ENCODE measurements at places on chromosomes 5 and 9.

- DNase-seq = no peak
Observed at GRCh38 chr5:84450617-84451414, 66.1 kb upstream of the EDIL3 start.

GRCh38 chr5:181133610-181134231 lies 2.8 kb upstream of the OR2V1 start:
- DNase-seq = no peak

DNA sequence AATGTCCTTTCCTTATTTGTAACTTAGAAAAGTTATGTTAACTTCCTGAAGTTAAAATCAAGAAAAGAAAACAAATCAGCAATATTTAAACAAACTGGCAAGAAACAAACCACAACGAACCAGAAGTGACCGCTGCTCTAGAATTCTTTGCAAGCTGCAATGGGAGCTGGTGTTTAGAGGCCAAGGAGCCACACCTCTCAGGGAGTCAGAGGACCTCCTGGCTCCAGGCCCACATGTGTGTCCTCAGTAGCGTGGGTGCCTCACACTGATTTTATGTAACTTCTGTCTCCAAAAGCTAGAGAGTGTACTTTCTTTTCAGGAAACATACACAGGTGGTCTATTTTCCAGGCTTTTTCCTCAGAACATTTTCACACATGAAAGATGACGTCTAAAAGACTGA lies 100.4 kb downstream of the IRX2 start:
- DNase-seq = no peak

DNA sequence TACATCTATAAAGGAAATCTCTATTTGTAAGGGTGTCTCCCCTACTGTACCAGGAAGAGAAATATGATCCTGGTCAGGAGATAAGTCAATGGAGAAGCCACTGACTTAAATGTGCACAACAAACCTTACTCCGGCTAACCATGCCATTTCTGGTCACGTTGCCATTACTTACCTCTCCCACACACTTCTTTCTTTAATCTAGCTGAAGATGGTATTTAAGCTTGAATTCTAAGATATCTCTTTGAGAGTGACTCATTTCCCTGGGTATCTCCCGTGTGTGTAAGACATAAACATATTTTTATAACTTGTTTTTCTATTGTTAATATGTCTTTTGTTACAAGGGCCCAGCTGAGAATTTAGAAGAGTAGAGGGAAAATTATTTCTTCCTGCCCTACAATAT lies 296.6 kb downstream of the SEMA5A start:
- no peak for DNase-seq

GRCh38 chr9:90964101-90965020 lies 162.7 kb downstream of the SYK start:
- DNase-seq = no peak

GRCh38 chr9:105887679-105888078 lies 193.3 kb downstream of the TMEM38B start:
- DNase-seq = no peak

- DNase-seq = no peak
Observed at GRCh38 chr9:97572196-97572891, 60.8 kb downstream of the TSTD2 start.

DNA sequence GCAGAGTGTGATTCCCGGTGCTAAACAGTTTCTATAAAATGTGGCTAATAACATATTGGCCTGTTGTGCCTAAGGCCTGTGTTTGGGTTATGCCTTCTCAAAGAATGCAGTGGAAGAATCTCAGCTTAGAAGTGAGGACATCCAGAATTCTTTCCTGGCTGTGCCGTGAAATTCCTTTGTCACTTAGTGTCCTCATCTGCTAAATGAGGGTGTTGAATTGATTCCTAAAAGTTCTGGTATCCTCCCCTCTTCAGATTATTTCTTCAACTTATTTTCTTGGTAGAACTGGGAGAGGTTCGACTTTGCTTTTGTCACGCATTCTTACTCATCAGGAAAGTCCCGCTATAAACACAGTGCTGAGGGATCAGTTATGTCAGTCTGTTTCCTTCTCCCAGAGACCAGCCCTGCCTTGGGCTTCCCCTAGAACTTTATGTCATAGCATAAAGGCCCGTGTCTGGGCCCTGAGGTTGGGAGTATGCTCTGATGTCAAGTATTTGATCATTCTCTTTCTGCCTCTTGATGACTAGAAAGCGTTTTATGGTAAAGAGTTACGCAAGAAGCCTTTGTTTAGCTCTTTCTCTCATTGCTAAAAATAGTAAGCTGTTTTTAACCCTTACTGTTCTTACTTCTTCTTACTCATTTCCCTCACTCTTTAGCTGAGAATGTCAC lies 29.5 kb downstream of the MTAP start:
- DNase-seq = peak; percentile 40

DNA sequence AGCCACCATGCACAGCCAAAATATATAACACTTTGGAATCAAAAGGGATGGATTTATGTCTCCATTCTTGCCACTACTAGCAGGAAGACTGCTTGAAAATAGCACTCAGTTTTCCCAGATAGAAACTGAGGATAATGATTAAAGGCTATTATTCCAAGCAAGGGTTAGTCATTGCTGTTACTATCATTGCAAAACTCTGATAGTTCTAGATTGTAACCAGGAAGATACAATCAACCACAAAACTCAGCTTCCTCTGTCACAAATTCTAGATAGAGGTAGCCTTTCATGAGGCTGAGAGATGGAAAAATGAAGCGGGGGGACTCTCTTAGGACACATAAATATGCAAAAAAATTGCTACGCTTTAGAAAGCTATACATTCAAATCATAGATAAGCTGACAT lies 3.1 kb downstream of the ANXA1 start:
- no peak for DNase-seq

- DNase-seq = no peak
Observed at GRCh38 chr9:15735083-15735857, 182.4 kb downstream of the CCDC171 start.

GRCh38 chr5:116536316-116537083 lies 38.1 kb downstream of the SEMA6A start:
- DNase-seq = no peak

DNA sequence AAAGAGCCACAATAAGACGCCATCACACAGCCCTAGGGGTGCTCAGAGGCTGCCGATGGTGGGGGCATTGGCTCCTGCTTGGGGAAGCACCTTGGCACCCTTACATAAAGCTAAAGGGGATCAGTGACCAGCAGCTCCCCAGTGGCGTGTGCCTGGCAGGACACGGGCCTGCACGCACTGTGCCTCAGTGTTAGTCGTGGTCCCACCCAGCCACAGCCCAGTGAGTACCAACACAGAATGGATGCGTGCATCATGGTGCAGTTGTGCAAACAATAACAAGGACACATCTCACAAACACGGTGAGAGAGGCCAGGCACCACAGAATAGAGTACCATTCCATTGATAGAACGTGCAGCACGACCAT lies 103.2 kb downstream of the WNK2 start:
- DNase-seq = no peak

DNA sequence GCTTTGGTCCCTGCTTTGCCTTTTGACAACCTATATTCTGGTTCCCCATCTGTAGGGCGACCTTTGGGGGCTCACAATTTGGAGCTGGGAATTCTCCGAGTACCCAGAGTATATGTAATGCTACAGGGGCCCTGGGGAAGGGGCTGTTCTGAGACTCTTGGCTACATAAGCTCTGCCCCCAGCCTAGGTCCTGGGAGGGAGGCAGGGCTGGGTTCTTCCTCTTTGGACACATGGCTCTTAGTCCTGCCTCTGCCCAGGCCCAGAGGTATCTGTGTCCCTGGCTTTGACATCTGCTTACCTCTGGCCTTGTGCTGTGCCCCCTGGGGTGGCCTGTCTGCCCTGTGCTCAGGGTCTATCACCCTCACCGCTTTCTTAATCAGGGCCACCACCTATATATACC lies 181.6 kb downstream of the CACNA1B start:
- DNase-seq = no peak

DNA sequence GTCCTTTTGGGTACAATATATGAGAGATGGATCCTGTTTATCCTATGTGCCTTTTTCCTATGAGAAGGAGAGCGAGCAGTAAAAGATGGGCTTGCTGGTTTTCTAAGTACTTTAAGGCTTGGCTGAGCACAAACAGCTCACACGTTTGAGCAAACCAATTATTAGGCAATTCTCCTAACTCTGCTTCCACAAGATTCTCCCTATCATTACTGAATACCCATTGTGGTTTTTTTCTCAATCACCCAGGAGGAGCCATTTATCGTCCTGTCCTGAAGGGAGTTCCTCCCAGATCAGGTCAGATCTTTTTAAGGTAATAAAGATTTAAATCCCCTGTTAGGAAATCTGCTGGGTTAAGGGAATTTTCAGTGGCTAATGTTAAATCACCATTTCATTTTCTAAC lies 19.4 kb upstream of the C1QTNF3 start:
- DNase-seq = no peak

DNA sequence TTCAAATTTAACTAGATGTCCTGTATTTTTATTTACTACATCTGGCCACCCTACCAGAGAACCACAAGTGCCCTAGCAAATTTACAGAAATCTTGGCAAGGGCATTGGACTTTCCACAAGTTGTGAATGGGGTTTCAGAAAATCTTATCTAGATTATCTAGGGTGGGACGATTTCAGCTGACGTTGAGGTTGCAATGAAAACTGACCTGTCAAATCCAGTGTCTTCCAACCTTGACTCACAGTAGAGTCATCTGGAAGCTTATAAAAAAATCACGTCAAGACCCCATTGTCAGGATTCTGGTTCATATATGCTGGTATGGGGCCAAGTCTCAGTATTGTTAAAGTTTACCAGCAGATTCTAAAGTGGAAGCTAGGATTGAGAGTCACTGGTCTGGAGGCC lies 109.6 kb upstream of the ACTBL2 start:
- no peak for DNase-seq

GRCh38 chr9:33161011-33161588 lies 6.0 kb downstream of the B4GALT1 start:
- DNase-seq = peak; percentile 47

DNA sequence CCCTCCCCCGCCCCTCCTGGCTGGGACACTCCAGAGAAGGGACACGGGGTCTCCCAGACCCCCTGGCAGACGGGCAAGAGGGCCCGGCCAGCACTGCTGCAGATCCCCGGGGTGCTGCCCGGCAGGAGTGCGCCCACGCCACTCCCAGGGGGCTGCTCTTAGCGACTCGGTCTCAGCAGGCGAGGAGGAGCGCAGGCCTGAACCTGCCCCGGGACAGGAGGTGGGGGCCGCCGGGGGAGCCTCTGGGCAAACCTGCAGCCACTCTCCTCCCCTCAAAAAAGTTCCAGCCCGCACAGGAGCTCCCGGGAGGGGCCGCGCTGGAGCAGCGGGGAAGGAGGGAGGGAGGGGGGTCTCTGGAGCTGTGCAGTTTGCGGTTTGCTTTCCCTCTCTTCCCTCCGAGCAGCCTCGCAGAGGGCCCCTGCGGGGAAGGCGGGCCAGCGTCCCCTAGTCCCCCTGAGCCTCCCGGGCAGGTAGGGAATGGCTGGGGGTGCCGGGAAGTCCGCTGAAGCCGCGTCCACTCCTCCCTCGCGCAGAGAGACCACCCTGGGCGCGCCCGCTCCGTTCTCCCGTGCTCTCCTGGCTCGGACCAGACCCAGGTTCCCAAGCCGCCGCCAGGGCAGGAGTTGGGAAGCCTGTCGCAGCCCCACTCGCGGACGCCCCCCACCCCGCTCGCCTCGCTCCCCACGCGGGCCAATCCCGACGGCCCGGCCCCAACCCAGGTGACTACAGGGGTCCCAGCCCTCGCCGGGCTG lies 44.2 kb downstream of the NACC2 start:
- no peak for DNase-seq

DNA sequence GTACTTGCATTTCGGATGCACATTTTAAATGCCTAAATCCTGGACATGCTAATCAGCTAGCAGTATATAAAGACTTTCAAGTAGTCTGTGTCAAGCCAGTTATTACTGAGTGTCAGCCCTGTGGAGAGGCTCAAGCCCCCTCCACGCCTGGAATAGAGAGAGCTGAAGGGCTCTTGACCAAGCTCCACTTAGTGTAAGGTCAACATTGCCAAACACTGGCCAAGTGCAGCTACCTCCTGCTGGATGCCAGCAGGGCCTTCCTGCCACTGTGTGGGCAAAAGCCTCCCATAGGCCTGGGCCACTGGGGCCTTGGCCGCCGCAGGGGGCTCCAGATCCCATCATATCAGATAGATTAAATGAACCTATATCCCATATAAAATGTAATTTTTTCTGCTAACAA lies 239.4 kb upstream of the PANK3 start:
- no peak for DNase-seq

DNA sequence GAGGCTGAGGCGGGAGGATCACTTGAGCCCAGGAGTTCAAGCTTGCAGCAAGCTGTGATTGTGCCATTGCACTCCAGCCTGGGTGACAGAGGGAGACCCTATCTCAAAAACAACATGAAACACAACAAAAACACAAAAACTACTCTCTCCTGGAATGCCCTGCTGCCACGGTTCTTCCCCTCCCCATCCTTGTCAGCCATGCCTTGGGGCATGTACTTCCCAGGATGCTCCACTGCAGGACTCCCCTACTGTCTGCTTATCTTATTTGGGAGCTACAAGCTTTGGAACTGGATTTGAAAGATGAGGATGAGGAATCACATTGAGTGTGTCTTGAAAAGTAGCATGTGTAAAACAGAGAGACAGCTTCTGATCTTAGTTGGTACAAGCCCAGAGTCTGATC lies 40.1 kb upstream of the KIAA1958 start:
- DNase-seq = no peak

GRCh38 chr9:15369871-15370270 lies 52.8 kb upstream of the SNAPC3 start:
- DNase-seq = no peak

- no peak for DNase-seq
Observed at GRCh38 chr9:2096376-2096970, 81.3 kb downstream of the SMARCA2 start.

- peak; percentile 39 for DNase-seq
Observed at GRCh38 chr5:38453506-38453905, 102.9 kb downstream of the LIFR start.

- no peak for DNase-seq
Observed at GRCh38 chr5:142342128-142342981, 17.5 kb upstream of the SPRY4 start.

GRCh38 chr5:90612919-90613318 lies 54.3 kb downstream of the ADGRV1 start:
- no peak for DNase-seq

GRCh38 chr5:150309101-150309885 lies 6.6 kb upstream of the ARSI start:
- DNase-seq = no peak

- DNase-seq = no peak
Observed at GRCh38 chr5:177183766-177184360, 50.3 kb downstream of the NSD1 start.

- no peak for DNase-seq
Observed at GRCh38 chr9:84669013-84669287, 579 bp upstream of the NTRK2 start.

- DNase-seq = no peak
Observed at GRCh38 chr5:139453683-139454567, 8.6 kb downstream of the ECSCR start.
